Stimulated activated CD4-positive, alpha-beta T cell treated with anti-CD3 and anti-CD28 coated beads, Interleukin-1b, Interleukin-23, amount 100 ng/mL, for 1 hour (primary cell): ENCODE measurements at places on chromosomes 6 and 20.

GRCh38 chr6:25138233-25138933 lies 140.8 kb upstream of the CARMIL1 start:
- peak; percentile 12 for DNase-seq

GRCh38 chr6:30364591-30364990 lies 19.6 kb downstream of the RPP21 start:
- no peak for DNase-seq

- no peak for DNase-seq
Observed at GRCh38 chr6:160247457-160247883, 11.2 kb downstream of the SLC22A2 start.

GRCh38 chr6:38610050-38610625 lies 29.6 kb downstream of the BTBD9 start:
- DNase-seq = no peak

GRCh38 chr6:155418017-155418761 lies 37.5 kb downstream of the NOX3 start:
- DNase-seq = peak; percentile 56

GRCh38 chr6:21102201-21102600 lies 491.4 kb upstream of the SOX4 start:
- no peak for DNase-seq

DNA sequence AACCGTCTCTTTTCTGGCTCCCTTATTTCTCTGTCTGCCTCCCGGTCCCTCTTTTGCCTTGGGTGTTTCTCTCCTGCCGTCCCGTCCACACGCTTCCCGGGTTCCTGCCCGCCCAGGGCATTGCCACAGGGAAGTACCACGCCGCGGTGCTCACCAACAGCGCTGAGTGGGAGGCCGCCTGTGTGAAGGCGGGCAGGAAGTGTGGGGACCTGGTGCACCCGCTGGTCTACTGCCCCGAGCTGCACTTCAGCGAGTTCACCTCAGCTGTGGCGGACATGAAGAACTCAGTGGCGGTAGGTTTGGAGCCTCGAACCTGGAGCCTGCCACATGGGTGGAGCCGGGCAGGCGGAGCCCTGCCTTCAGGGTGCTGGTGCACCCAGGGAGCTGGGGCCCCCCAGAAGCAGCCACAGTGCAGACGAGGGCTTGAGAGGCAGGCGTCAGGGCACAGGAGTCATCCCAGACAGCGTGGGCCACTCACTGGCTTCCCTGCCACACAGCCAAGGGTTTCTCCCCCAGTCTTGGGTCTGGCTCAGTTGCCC lies 21.3 kb downstream of the NPEPL1 start:
- no peak for DNase-seq

- DNase-seq = no peak
Observed at GRCh38 chr20:2914160-2914559, 40.9 kb downstream of the PTPRA start.

DNA sequence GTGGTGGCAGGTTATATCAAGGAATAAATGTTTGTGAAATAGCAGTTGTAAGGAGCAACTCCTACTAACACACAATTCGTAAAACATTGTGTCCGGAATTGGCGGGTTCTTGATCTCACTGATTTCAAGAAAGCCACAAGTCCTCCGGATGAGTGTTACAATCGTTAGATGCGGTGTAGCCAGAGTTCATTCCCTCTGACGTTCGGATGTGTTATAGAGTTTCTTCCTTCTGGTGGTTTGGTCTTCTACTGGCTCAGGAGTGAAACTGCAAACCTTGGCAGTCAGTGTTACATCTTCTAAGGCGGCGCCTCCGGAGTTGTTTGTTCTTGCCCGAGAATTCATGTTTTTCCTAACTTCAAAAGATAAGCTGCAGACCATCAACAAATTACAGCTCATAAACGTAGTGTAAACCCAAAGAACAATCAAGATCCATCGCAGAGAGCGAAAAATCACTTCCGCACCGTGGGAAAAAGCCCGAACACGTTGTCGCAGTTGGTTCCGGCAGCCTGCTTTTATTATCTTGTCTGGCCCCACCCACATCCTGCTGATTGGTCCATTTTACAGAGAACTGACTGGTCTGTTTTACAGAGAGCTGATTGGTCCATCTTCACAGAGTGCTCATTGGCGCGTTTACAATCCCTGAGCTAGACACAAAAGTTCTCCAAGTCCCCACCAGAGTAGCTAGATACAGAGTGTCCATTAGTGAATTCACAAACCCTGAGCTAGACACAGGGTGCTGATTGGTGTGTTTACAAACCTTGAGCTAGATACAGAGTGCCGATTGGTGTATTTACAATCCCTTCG lies 58.2 kb downstream of the TRIM27 start:
- DNase-seq = no peak

DNA sequence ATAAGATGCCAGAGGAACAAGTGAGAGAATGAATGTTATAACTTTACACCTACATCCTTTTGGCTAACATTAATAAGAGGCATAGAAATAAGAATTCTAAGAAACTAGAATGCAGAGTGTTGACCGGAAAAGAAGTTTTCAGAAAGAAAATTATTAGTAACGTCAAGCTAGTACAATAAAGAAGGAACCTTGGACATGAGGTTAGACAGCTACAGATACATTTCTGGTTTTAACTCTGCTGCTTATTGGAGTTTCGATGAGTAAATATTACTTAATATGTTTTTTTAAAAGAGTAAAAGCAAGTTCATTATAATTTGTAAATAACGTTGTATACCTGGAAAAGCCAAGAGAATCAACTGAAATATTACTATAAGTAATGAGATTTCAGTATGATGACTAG lies 22.7 kb downstream of the TAB2 start:
- DNase-seq = no peak

GRCh38 chr20:53943522-53944291 lies 126.7 kb downstream of the BCAS1 start:
- DNase-seq = no peak

DNA sequence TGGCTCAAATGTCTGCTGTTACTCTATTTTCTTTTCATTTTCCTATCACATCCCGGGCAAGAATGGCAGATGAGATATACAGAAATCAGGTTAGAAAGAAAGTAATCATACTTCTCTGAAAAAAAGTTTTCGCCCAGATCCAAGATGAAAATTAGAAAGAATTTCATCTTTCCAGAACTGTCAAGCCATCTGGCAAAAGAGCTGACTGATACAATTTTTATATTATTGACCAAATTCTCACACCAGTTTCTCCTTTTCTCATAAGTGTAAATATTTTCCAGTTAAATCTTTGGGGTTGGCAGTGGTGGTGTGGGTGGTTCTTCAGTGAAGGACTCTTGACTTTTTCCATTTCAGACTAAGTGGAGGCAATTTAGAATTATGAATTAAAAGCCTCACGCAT lies 371.9 kb downstream of the CD83 start:
- no peak for DNase-seq

GRCh38 chr6:154399097-154399496 lies 42.5 kb upstream of the IPCEF1 start:
- DNase-seq = no peak

DNA sequence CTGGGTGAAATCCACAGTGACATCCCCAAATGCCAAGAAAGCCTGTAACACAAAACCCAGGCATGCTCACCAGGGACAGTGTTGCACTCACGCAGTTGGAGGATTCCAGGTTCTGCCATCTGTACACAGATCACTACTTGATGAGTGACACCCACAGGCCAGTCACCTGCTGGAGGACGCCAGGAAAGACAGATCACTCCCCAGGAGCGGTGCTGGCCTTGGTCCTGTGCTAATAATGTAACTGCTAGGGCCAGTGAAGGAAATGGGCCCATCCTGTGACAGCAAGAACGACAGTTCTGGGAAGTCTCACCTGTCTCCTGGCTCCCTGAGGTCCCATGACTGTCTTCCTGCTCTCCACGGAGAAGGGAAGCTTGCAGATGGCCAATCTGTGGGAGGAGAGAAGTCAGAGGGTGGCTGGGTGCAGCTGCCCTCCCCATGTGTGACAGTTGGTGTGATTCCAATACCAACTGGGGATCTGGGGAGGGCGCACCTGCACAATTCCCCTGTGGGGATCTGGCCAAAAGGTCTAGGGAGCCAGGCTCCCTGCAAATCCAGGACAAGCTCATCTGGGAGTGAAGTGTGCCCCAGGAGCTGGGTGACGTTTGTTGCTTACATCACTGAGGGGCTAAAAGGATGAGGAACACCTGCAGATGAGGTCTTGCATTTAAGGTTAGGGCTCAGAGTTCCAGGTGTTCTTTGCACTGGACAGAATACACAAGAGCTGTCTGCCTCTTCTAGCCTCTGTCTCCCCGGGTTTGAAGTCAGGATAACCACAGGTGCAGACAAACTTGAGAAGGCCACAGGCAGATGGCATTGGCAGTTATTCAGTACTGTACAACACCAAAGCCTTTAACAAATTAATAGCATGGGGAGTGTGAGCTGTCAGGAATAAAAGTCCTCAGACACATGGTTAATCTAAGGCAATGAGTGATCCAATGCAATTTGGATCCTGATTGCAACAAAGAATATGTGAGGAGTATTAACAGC lies 10.3 kb downstream of the ZNF337 start:
- no peak for DNase-seq

GRCh38 chr6:145815309-145816274 lies 997 bp upstream of the FBXO30 start:
- no peak for DNase-seq

GRCh38 chr6:39411465-39411864 lies 89.0 kb upstream of the KCNK16 start:
- DNase-seq = no peak

DNA sequence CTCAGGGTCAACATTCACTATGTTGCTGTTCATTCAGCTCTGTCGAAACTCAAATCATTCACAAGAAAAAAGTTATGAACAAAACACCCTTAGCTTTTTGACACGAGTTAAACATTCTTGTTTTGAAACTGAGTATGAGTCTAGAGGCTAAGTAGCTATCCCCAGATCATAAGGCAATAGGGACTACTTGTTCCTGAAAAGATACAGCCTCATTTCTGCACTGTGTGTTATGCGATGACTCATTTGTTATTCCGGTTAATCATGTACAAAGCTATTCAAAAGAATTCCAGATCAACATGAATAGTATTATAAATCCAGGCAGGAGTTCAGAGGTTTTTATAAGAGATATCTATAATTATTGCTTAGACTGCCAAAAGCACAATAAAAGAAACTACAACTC lies 908.0 kb downstream of the QKI start:
- no peak for DNase-seq

GRCh38 chr6:152173957-152174356 lies 366.5 kb downstream of the ESR1 start:
- DNase-seq = no peak

DNA sequence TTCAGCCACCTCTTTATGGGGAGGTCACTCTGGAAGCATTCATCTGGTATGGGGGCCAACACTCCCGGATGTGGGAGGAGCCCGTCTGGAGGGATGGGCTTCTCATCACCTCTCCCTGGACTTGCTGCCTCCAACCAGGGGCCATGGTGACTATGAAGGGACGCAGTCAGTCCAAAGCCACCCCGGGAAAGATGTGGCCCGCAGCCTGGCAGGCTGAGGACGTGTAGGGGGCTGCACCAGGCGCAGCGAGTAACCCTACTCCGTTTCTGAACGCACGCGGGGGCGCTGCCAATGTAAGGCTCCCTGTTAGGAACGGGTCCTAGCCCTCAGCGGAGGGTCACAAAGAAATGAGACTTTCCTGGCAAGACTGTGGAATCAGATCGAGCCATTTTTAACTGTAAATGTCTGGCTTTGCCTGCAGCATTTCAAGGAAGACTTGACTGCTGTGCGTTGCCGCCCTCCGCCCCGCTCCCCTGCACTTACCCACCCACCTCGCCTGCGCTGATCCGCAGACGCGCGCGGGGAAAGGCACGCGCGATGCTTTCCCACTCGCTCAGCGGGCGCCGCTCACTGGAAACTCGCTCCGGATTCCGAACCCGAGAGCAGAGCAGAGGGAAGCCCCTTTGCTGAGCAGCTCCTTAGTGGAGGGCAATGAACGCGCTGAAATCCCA lies 55.1 kb downstream of the IL20RA start:
- DNase-seq = no peak

DNA sequence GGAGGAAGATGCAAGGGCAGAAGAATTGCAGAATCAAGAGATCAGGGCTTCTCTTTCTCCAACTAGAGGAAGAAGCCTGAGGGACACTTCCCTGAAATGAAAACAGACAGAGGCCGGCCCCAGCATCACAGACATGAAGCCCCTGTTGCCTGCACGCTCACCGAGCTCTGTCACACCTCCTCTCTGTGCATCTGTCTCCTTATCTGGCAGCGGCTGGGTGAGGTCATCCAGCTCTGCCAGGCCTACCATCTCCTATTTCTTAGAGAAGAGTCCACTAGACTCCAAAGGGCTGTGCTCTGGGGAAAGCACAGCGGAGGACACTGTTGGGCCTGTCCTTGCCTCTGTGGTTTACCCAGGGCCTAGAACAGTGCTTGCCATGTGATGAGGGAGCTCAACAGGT lies 71.9 kb upstream of the MLN start:
- no peak for DNase-seq

DNA sequence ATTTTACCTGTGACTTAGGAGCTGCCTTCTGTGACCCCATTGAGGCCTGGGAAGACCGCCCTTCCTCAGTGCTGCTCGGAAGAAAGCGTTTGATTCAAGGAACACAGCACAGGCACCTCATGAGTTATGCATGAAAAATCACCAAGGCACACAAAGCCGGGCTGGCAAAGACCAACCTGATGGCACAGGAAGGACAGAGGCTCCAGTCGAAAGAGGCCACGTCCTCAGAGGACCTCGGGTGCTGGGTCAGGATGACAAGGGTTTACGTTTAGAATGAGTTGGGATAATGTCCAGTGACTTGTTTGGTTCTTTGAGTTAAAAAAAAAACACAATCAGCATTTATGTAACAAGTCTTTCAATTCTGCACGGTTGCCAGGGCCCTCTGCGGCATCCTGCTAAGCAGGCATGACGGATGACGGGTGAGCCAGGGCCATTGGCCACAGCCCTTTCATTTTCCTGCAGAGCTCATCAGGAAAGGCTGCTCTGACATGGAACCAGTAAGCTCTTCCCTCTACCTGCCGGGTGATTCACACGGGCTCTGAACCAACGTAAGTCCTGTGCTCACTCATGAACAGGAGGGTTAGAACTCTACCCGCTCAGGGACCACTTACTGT lies 112.8 kb downstream of the DACT2 start:
- no peak for DNase-seq

GRCh38 chr6:69768664-69769063 lies 28.1 kb downstream of the LMBRD1 start:
- no peak for DNase-seq

GRCh38 chr6:144696610-144697368 lies 411.7 kb downstream of the UTRN start:
- no peak for DNase-seq

GRCh38 chr20:59561614-59562277 lies 42.6 kb upstream of the PHACTR3 start:
- DNase-seq = no peak
